ENCODE measurements at places on chromosomes 4 and X. TPM values are rescaled to one million over a fixed set of nuclear protein-coding genes. Genes with fewer than 3 reads are reported as not detected.

DNA sequence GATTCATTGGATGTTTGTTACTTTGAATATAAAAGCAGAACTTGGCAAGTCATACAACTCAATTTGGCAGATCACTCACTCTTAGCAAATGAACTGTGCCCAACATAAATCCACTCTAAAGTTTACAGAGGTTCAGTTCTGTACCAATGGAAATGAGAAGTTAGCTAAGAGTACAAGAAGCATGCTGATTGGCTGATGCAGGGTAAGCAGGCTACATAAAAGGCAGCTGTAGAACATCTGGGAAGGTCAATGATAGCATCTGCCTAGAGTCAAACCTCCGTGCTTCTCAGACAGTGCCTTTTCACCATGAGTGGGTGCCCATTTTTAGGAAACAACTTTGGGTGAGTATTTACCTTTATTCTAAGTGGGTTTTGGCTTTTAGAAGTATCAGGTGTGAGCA is at the start of gene TDO2:
TSS of gene TDO2 (plus strand) at position 244 of the 400 bp plus-strand sequence. CDS start at position 307, 63 bp downstream.
- peak; percentile 31 for DNase-seq

The GIMD1 gene
- total RNA-seq = not detected

DNA sequence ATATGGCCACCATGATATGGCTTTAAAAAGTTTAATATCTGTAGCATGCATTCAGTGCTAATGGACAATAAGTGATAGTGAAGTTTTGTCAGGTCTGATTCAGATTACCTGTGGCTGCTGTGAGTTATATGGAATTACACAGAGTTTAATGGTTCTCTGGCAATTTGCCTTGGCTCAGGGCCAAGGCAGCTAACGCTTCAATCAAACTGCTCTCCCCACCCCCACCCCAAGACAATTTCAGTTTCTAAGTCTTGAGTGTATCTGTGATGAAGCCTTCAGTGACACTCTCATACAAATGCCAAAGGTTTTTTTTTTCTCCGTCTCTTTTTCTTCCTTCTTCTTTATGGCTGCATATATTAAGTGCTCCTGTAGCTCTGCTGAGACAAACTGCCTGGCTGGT is 106.6 kb downstream of the SHROOM4 start:
- no peak for DNase-seq

- no peak for DNase-seq
Measured at GRCh38 chrX:27735914-27736313, 71.9 kb upstream of the MAGEB10 start.

- DNase-seq = no peak
Measured at GRCh38 chr4:185445209-185445608, 19.4 kb upstream of the UFSP2 start.

The TMSB15B gene
- total RNA-seq = 3.5 TPM

GRCh38 chrX:118706681-118707080 is 20.7 kb upstream of the IL13RA1 start:
- no peak for DNase-seq

Data from fibroblast of villous mesenchyme (primary cell).